Fibroblast of lung (primary cell): ENCODE measurements at places on chromosomes 1 and 21. TPM values are rescaled to one million over a fixed set of nuclear protein-coding genes. Genes with fewer than 3 reads are reported as not detected.

Gene FCER1G
- not detected in 2 replicates for total RNA-seq

Gene RGS8
- not detected in 2 replicates for total RNA-seq

Gene FAM151A
- not detected in 2 replicates for total RNA-seq

Gene RAB42
- 4.1 and 5.8 TPM in 2 replicates for total RNA-seq

Gene HIVEP3
- total RNA-seq = 0.51 and 0.83 TPM in 2 replicates

Gene NUF2
- total RNA-seq = 0.51 and 4.6 TPM in 2 replicates
